ENCODE measurements at places on chromosomes 7 and 10.

DNA sequence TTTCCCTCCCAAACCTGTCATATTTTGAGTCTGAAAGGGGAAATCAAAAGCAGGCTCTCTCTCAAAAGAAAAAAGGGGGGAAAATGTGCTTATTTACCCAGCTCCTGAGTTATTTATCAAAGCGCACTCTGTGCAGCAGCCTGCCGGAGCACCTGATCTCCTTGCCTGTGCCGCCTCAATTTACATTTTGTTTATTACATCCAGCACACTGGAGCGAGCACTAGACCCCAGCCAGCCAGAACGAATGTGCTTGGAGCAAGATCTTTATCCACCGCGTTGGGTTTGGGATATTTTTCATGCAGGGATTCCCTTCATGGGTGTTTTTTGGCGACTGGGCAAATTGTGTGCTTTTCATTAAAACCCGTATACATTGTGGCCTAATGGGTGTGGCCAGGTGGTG, 161.9 kb upstream of the INSYN2A start:
- DNase-seq: no peak

- DNase-seq: no peak
Measured at GRCh38 chr10:121115154-121115553, 264.0 kb downstream of the WDR11 start.

DNA sequence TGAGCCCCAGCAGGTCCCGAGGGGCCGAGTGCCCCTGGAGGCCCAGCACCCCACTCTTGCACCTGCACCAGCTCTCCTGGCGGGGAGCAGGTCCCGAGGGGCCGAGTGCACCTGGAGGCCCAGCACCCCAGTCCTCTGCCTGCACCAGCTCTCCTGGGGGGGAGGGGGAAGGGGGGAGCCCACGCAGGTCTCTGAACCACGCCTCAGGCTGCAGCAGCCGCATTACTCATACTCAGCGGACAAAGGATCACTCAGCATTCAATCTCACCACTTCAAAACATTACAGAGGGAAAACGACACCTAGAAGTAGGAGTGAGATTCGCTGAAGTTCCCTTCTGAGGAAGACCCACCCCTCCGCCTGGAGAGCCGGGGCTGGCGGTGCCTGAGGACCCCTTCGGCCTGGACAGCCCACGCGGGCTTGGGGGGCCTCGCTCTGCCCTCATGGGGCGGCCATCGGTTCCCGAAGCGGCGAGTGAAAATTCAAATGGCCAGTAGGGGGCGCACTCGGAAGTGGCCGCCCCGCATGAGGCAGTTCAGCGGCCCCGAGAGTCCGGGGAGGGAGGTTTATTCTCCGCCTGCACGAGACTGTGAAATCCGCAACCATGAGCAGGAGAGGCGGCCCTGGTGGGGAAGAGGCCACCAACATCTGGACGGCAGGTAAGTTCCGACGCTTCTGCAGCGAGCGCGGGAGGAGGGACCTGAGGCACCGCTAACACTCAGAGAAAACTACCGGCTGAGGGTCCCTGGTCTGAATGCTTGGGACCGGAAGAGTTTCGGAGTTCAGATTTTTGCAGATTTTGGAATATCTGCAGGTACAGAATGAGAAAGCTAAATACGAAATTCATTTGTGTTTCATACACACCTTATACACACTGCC, 1.1 kb upstream of the GPER1 start:
- DNase-seq: no peak

DNA sequence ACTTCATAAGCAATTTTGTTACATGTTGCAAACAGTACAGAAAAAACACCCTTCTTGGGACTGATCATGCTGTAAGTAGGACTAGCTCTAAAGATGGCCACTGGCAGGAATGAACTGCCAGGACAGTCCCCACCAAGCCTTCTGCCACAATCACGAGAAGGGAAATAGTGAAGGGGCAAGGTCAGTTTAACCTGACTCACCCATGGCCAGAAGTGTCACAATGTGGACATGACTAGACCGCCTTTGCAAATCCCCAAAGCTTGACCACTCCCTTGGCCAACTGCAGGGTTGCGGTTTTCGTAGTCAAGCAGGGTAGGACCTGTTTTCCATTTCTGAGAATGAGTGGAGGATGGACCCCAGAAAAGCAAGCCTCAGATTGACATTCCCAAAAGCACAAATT, 19.4 kb upstream of the FRAT2 start:
- DNase-seq: no peak

DNA sequence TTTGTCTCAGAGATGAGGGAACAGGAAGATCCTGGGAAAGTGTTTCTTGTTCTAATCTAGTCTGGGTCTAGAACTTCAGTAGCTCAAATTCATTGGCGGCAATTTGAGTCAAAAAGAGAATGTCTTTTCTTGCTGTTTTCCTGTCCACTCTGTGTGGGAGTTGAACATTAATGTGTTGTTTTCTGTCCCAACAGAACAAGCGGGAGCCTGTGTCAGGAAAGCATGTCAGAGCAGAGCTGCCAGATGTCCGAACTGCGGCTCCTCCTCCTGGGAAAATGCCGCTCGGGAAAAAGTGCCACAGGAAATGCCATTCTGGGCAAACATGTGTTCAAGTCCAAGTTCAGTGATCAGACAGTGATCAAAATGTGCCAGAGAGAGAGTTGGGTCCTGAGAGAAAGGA, 16.0 kb downstream of the GIMAP8 start:
- DNase-seq: no peak

GRCh38 chr7:134986363-134987251, at the start of gene AGBL3:
Gene AGBL3 (plus strand): TSS chr7:134986508. CDS start chr7:134987934, 1,426 bp downstream.
- DNase-seq: peak; percentile 85

DNA sequence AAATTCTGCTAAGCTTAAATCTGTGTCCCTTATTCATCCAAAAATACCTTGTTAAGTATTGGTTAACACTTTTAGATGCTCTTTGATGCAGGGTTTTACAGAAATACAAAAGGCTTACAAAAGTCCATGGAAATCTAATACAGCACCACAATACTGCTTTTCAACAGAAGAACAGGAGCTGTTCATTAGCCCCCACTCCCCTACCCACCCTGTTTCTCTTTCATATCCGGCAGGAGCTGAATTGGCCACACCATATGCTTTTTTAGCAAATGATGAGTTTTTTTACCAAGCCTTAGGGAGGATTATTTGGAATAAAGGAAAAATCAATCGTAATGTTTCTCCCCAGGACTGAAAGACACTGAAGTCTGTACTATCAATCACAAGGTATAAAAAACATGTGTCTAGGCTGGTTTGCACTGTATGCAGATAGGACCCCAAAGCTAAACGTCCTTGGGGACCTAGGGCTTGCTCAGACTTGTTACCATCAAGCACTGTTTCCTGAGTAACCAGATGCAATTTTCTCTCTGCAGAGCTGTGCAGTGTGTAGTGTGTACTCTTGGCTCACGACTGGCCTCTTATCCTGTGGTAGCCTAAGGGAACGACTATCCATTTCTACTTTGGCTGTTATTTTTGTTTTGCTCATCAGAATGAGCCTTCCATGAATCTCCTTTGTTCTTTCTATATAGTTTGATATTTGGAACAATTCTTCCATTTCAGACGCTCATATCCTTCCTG, 143.3 kb upstream of the LRGUK start:
- DNase-seq: no peak

DNA sequence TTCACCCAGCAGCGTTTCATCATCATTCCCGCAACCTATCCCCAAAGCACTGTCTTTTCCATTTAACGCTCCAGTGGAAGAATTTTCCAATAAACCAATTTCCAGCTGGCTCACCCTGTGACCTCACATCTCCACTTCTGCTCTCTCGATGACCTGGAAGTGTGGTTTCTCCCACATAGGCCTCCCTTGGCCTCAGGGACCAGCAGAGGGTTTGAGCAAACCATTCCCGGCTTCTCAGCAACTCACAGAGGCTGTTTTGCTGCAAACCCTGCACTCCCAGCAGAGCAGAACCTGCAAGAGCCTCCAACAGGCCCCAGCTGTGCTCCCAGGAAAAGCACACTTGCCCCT, 523.0 kb upstream of the FOXK1 start:
- DNase-seq: no peak

DNA sequence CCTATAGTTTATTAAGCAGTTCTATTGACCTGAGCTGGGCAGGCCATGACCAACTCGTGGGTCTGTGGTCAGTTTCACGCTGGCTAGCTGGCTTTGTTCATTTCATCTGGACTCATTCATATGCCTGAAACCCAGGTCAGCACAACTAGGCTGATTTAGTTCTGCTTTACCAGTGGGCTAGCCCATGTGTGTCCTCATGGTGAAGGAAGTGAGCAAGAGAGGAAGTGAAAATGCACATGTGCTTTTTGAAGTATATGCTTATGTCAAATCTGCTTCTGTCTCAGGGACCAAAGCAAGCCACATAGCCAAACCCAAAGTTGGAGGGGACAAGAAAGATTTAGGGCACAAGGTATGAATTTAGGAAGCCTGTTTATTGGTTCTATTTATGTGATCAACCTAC, 154.5 kb downstream of the RNF133 start:
- DNase-seq: no peak

- DNase-seq: no peak
Measured at GRCh38 chr7:43629857-43630256, 46.9 kb downstream of the STK17A start.

DNA sequence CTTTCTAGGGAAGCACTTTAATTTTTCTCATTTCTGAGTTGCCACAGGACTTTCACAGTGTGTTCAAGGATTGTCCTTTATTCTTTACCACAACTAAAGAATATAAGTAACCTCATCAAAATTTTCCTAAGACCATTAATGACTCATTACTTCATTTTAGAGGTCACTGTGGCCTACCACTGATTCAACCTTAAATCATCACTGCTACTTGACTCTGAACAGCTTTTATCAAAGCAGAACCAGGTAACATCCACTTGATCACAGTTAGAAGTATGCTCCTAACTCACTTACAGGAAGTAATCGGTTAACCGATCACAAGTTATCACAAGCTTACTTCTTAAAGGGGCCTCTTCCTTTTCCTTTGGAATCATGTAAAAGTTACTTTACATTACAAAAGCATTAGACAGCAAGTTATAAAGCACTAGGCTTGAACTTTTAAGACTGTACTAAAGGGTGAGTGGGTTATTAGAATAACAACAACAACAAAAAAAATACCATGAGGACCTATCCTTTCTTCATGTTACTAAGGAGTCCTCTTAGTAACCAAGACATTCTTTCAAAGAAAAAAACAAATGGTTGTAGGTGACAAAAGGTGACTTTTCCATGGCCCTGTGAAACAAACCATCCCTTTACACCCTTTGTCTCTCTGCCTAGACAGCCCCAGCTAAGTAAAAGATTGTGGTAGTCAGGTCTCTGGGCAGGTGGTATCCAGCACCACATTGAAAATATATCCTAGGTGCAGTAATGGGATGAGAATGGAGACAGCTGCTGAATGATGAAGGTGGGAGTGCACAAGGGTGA, 40.0 kb upstream of the PDK4 start:
- no peak for DNase-seq

DNA sequence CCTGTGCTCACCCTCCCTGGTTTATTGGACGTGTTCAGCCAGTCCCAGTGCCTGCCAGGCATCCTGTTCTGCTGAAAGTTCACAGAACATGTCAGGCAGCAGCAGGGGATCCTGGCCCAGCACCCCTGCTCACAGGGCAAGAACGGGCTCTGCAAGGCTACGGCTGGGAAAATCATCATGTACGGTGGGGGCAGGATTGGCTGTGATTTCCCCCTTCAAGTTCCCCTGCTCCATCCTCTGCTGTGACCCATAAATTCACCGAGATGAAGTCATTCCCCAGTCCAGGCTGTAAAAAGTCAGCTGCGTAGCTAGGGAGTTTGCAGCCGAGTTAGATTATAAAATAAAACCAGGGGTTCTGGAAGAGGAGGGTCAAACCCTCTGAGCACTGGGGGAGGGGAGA, 484.1 kb upstream of the ZMIZ1 start:
- no peak for DNase-seq

- no peak for DNase-seq
Measured at GRCh38 chr7:68256295-68256694, 1259.7 kb downstream of the TYW1 start.

Data from SW 1271 (cell line).